ENCODE measurements at places on chromosomes 11 and 22.
A peak's percentile ranks its signal among the peaks of the same experiment; 100 is the strongest.

DNA sequence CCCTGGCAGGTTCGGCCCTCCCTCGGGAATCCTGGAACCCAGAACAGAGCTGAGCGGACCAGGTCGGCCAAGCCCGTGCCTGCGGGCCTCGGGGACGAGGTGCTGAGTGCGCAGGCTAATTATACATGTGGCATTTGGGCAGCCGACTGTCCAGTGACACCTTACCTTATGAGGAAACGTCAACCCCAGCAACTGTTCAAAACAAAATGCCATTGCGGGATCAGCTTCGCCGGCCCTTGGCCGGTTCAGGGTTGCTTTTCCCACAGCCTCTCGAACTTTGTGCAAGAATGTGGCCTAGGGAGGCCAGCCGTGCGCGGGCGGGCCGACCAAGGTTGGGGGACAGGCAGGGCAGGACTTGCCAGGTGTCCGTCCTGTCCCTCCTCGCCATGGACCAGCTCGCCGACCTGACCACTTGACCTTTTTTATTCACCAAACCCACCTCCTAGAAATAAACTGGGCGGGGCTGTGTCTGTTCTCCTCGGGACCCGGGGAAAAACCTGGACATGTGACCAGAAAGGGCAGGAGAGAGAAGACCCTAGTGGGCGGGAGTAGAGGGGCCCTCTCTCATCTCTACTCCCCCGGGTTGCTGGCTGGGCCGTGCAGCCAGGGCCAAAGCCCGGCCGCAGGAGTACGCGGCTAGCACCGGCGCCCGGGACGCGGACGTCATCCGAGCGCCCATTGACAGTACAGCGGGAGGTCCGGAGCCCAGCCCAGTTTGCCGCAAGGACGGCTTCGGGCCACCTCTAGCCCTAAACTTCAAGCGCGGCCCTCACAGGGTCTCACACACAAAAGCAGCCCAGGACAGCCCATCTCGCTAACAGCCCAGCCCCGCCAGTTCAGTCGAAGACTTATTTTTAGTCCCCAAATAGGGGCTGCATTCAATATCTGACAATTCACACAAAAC is 134.3 kb upstream of the C11orf58 start:
- peak; percentile 60 for DNase-seq

GRCh38 chr11:114082415-114082748 is 22.9 kb downstream of the ZBTB16 start:
- DNase-seq = no peak

- DNase-seq = no peak
Observed at GRCh38 chr22:48739348-48740085, 1088.2 kb downstream of the BRD1 start.

GRCh38 chr22:20424568-20424931 is 13.1 kb downstream of the SCARF2 start:
- no peak for DNase-seq

GRCh38 chr11:19834771-19835170 is 122.1 kb downstream of the NAV2 start:
- DNase-seq = no peak
